ENCODE measurements at places on chromosomes 13 and 19.
A peak's percentile ranks its signal among the peaks of the same experiment; 100 is the strongest.

GRCh38 chr13:49811527-49811908 is 19.0 kb upstream of the KPNA3 start:
- DNase-seq = no peak

DNA sequence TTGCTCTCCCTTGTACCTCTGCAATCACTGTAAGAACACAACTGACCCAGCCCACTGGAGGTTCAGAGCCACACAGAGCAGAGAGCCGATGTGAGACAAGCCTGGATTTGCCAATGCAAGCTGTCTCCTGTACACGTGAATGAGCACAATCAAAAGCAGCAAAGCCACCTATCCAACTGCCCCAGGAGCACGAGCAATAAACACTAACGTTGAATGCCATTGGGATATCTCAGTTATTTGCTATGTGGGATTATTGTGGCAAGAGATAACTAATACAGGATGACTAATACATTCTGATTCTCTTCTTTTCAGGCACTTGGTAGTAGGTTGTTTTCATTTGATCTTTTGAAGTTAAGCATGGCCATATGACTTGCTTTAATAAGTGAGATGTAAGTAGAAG is 85.2 kb upstream of the FAM216B start:
- no peak for DNase-seq

DNA sequence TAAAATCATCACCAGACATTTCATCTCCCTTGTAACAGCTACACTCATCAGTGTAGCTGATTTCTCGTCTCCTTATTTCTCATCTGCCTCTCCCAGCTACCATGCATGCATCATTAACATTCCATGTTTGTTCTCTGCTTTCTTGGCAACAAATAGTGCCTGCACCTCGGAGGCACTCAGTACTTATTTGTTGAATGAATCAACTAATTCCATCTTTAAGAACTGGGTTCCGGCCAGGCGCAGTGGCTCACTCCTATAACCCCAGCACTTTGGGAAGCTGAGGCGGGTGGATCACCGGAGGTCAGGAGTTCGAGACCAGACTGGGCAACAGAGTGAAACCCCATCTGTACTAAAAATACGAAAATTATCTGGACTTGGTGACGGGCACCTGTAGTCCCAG is 63.9 kb upstream of the GTF3A start:
- DNase-seq = no peak

GRCh38 chr19:47790398-47790814 is 11.9 kb downstream of the SELENOW start:
- DNase-seq = peak; percentile 18

GRCh38 chr19:7859831-7860713 is 14.1 kb downstream of the PRR36 start:
- no peak for DNase-seq

- DNase-seq = peak; percentile 30
These were observed 579 bp downstream of the ZNF566 start for GRCh38 chr19:36488846-36489117.

DNA sequence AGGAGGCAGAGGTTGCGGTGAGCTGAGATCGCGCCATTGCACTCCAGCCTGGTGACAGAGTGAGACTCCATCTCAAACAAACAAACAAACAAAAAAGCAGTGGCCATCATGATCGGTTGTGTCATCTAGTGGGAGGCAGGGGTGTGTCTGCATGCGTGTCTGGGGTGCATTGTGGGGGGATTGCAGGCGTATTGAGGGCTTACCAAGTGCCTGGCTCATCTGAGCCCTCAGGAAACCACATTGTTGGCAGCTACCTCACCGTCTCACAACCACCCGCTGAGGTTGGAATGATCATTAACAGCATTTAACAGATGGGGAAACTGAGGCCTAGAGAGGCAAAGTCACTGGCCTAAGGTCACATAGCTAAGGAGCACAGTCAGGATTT is 30.5 kb downstream of the NFIC start:
- no peak for DNase-seq

- DNase-seq = no peak
These were observed 42.0 kb downstream of the ZNF486 start for GRCh38 chr19:20209051-20209450.

GRCh38 chr13:33003458-33004019 is 12.7 kb upstream of the KL start:
- no peak for DNase-seq

DNA sequence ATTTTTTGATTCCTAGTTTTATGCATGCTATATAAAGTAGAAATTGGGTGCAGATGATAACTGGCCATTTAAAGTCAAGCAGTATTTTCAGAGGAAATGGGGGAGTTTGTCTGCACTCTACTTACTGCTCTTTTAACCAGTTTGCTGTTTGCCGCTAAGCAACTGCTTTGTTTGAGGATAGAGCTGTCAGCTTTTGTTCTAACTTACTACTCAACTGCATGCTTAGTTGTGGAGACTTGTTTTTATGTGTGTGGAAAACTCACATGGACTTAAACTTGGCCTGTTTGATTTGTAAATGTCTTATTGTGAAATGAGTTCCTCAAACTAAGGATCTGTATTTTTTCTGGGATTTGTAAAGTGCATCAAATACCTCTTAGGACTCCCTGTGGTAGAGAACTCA is 591.1 kb downstream of the PCDH9 start:
- DNase-seq = no peak

DNA sequence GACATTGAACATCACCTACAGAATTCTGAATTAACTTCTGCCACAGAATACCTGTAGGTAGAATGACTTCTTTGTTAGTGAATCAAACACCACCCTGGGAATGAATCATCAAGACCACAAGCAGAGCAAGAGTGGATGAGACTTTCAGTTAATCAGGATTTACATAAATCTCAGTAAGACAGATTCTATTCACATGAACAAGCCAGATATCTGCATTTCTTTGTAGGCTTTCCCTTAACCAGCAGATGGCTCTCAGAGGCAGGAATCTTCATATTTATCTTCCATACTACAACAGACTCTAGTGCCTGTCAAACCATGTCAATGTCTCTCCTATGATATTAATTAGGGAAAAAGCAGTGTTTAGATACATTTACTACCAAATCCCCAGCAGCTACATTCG is 412.1 kb downstream of the KLF12 start:
- DNase-seq = no peak

- DNase-seq = no peak
These were observed 136.3 kb downstream of the KLF5 start for GRCh38 chr13:73195091-73195490.

- DNase-seq = no peak
These were observed 60.5 kb downstream of the SPATA13 start for GRCh38 chr13:24221007-24221406.

GRCh38 chr19:15291548-15292021 is 40.8 kb downstream of the BRD4 start:
- DNase-seq = no peak

- DNase-seq = no peak
These were observed 17.6 kb downstream of the GPR42 start for GRCh38 chr19:35388277-35389054.

DNA sequence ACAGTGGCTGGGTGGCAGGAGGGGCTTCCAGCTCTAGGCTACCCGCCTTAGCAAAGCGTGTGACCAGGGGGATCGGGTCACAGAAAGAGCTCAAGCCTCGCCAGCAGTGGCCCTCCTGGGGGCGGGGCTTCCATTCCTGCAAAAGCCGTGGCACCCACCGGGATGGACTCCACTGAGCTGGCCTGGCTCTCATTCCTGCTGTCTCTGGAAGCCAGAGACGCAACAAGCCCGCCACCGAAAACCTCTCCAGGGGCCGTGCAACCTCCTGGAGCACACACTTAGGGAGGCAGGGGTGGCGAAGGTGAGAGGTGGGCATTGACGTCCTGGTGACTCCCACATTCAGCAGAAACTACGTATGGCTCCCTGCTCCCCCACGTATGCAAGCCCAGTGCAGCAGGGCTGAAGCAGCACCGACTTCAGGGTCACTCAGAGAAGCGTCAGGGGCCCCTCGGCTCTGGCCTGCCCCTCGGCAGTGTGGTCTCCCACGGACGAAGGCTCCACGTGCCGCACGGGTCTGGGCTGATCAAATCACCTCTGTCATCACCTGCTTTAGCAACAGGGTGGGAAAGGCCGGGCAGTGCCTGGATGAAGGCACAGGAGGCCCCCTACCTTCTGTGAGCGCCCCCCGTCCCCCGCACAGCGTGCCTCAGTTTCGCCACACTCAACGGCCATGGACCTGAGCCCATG is 3.1 kb downstream of the C19orf25 start:
- no peak for DNase-seq

GRCh38 chr19:18737954-18738351 is 53.2 kb downstream of the COMP start:
- DNase-seq = no peak

- DNase-seq = no peak
These were observed 435.3 kb upstream of the NBEA start for GRCh38 chr13:34506796-34507195.

- DNase-seq = no peak
These were observed 1065.8 kb upstream of the SPRY2 start for GRCh38 chr13:81406639-81407292.

- DNase-seq = no peak
These were observed 898.2 kb downstream of the UQCRFS1 start for GRCh38 chr19:28314756-28315155.

DNA sequence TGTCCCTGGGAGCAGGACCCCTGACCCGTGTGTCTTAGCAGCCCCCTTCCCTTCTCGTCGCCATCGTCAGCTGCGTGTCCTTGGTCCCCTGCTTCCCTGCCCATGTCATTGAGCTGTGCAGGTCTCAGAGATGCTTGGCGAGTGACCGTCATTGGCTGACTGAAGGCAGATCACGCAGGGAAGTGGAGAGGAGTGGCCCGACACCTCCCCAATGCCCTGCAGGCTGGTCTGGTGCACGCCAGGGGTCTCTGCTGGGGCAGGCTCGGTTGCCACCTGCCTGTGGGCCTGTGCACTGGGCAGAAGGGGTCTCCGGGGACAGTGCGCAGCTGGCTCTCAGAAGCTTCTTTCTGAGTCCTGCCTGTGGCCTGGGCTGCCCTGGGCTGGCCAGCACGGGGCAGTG is 6.2 kb downstream of the GNA11 start:
- no peak for DNase-seq

GRCh38 chr13:75425216-75426009 is 56.6 kb downstream of the TBC1D4 start:
- DNase-seq = no peak

DNA sequence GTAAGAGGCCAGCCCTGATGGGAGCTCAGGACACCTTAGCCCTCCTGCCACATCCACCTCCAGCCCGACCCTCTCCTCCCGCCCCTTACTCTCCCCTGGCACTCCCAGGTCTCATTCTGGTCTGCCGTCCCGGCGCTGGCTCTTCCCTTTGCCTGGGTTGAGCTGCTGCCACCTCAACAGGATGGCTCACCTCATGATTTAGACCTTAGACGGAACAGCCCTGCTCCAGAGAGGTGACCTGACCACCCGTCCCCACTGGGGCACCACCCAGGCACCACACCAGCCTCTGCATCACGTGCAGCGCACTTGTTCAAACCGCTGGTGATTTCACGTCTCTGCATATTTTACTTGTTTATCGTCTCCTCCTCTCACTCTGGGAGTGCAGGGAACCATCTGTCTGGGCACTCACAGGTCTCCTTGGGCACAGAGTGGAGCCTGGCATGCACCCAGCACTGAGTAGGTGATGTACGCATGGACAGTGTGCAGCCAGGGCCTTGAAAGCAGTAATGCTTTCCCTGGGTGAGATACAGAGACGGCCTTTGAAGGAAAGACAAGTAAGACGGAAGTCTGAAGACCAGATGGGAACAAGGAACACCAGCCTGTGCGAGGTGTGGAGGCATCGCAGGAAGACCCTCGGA is 183.1 kb downstream of the KATNAL1 start:
- no peak for DNase-seq

- no peak for DNase-seq
These were observed 65.6 kb downstream of the DHRS12 start for GRCh38 chr13:51738226-51738905.

DNA sequence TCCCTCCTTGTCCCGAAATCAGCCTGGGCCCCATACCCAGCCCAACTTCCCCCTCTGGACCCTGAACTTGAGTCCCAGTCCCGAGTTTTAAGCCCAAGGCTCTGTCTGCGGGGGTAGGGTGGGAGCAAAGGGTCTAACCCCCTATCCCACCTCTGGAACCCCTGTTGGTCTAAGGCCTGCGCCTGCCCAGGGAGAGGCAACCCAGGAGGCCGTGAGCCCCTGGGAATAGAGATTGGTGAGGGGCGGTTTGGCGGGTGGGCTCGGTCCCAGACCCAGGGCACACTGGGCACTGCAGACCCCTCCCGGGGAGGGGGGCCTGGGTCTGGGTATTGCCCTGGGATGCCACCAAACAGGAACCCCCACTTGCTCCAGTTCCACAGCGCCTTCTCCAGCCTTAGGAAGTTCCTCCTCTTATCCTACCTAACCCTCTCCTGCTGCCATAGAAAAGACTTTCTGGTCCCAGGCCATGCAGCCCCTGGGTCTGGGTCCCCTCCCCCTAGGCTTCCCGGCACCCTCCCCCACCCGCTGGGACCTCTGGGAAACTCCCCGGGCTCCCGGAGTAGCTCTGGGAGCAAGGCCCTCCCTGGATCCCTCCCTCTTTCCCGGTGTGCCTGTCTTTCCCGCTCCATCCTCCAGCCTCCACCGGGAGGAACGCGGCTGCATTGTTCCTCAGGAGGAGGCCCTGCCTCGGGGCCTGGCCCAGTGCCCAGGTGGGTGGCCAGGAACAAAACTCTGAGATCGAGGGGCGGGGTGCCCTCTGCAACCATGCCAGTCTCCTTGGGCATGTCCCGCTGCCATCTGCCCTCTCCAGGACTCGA is 33.6 kb upstream of the NANOS3 start:
- no peak for DNase-seq

GRCh38 chr19:39162441-39163043 is 34.2 kb upstream of the NCCRP1 start:
- no peak for DNase-seq

GRCh38 chr19:1577929-1578618 is 9.9 kb upstream of the MEX3D start:
- no peak for DNase-seq

- DNase-seq = no peak
These were observed 113.3 kb downstream of the SIPA1L3 start for GRCh38 chr19:38020311-38020710.

GRCh38 chr13:49421391-49421790 is 22.5 kb downstream of the CAB39L start:
- no peak for DNase-seq

GRCh38 chr19:38042132-38042531 is 135.1 kb downstream of the SIPA1L3 start:
- no peak for DNase-seq

GRCh38 chr19:612941-613340 is 20.4 kb downstream of the POLRMT start:
- no peak for DNase-seq

DNA sequence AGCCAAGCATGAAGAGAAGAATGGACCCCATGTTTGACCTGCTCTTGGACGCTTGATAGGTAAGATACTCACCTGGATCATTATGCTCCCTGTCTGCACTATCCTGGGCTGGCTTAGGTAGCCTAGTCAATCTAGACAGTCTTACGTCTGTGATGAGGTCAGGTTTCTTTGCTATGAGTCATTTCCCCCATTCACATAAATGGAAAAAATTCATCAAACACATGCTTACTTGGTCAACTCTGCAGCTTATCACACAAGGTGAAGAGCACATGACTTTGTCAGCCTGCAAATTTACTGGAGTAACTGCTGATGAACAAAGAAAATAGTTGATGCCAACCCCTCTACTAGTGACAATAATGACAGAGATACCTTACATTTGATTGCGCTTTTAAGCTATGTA is 170.0 kb downstream of the NUFIP1 start:
- no peak for DNase-seq

Measured in hypothalamus (tissue), 51 donors.